ENCODE measurements at places on chromosomes 1 and 21.
A peak's percentile ranks its signal among the peaks of the same experiment; 100 is the strongest.

- no peaks in the 10 kb centered on the region for H3K36me3 ChIP-seq
- DNase-seq, result no peak
- H3K4me1 ChIP-seq, result no peaks in the 10 kb centered on the region
- H3K4me3 ChIP-seq, result no peak overlapping the region
These were observed 87.1 kb upstream of the BCL10 start for GRCh38 chr1:85363521-85363920.

DNA sequence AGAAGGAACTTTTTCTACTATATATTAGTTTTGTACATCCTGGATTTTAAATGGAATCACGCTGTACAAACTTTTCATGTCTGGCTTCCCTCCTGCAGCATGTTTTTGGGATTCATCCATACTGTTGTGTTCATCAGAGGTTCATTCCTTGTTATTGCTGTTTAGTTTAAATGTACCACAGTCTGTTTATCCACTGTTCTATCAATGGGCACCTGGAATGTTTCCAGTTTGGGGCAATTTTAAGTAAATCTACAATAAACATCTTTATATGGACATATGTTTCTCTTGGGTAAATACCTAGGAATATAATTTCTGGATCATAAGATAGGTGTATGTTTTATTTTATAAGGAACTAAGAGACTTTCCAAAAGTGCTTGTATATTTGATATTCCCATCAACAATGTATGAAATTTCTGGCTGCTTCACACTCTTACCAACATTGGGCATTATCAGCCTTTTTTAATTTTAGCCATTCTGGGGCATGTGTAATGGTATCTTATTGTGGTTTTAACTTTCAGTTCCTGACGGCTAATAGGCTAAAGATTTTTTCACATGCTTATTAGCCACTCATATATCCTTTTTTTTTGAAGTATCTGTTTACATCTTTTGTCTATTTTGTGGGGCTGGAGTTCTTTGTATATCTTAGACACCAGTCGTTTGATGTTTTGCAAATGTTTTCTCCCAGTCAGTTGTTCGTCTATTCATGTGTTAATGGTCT is 48.8 kb downstream of the RPS6KC1 start:
- no peak overlapping the region for H3K4me3 ChIP-seq
- H3K36me3 ChIP-seq, result peaks cover 18% of the 10 kb centered on the region
- DNase-seq, result no peak
- no peaks in the 10 kb centered on the region for H3K27me3 ChIP-seq
- peaks cover 6% of the 10 kb centered on the region for H3K4me1 ChIP-seq
- H3K27ac ChIP-seq, result no peak overlapping the region

- H3K27me3 ChIP-seq, result peaks cover 11% of the 10 kb centered on the region
- H3K4me3 ChIP-seq, result no peak overlapping the region
- no peaks in the 10 kb centered on the region for H3K36me3 ChIP-seq
- no peak overlapping the region for H3K27ac ChIP-seq
These were observed 106.7 kb downstream of the RNF220 start for GRCh38 chr1:44511769-44512168.

- peaks cover 14% of the 10 kb centered on the region for H3K36me3 ChIP-seq
- no peak overlapping the region for H3K27ac ChIP-seq
- no peak overlapping the region for H3K4me3 ChIP-seq
- peaks cover 5% of the 10 kb centered on the region for H3K4me1 ChIP-seq
These were observed 413.6 kb upstream of the ESRRG start for GRCh38 chr1:217136895-217137205.

- H3K27ac ChIP-seq, result no peak overlapping the region
- no peaks in the 10 kb centered on the region for H3K36me3 ChIP-seq
- H3K4me3 ChIP-seq, result no peak overlapping the region
These were observed 4.8 kb upstream of the SLC2A1 start for GRCh38 chr1:42963378-42964043.

DNA sequence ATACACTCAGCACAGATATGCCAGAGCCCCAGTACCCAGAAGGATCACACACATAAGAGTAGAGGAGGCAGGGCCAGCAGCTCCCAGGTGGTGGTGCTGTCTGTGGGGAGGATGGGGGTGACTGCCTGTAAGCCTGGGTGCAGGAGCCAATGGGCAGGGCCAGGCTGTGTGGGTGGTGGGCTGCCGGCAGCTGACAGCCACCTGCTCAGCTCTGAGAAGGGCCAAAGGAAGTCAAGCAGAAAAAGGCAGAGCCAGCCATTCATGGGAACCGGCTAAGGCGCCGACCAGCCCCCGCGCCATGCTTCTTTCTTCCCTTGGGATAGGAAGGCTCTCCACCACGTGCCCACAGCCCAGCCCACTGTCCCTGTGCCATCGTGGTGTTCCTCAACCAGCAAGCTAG is 14.1 kb downstream of the PIK3C2B start:
- peak overlapping the region; percentile 89 for H3K4me3 ChIP-seq
- H3K36me3 ChIP-seq, result no peaks in the 10 kb centered on the region
- H3K4me1 ChIP-seq, result peaks cover 85% of the 10 kb centered on the region

DNA sequence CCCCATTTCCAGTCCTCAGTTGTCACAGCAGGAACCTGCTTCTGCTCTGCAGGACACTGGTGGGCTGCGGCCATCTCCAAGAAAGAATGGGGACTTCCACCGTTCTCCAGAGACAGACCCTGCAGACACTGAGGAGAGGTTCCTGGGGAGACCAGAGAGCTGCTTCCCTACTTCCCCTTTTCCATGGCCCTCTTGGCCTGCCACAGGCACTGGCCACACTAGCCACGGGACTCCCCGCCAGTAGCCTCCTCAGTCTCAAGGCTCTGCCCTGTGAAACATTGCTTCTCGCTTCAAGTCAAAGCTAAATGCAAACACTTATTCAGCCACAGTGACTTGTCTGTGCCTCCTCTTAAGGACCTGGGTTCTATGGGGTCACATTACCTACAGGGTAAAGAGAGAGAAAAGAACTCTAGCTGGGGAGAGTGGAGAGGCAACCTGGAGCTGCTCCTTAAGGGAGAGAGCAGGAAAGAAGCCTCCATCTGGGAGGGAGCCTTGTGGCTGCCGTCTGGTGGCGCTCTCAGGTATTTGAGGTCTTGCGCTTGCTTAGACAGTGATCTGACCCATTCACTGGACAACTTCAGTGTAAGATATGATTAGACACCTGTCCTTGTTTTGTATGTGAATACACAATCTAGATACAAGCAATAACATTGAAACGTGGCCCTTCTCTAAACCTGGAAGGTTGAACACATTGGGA is 5.4 kb upstream of the SLAMF8 start:
- no peak overlapping the region for H3K27ac ChIP-seq
- H3K36me3 ChIP-seq, result no peaks in the 10 kb centered on the region
- no peak overlapping the region for H3K4me3 ChIP-seq

GRCh38 chr1:159598196-159598595 is 10.6 kb downstream of the APCS start:
- H3K36me3 ChIP-seq, result no peaks in the 10 kb centered on the region
- H3K4me1 ChIP-seq, result no peaks in the 10 kb centered on the region
- H3K27ac ChIP-seq, result no peak overlapping the region
- DNase-seq, result no peak

- H3K27ac ChIP-seq, result no peak overlapping the region
- H3K4me1 ChIP-seq, result peaks cover 9% of the 10 kb centered on the region
- H3K36me3 ChIP-seq, result no peaks in the 10 kb centered on the region
- H3K4me3 ChIP-seq, result peak overlapping the region; percentile 56
- no peak for DNase-seq
These were observed 15.9 kb downstream of the SAMD11 start for GRCh38 chr1:939511-940106.

DNA sequence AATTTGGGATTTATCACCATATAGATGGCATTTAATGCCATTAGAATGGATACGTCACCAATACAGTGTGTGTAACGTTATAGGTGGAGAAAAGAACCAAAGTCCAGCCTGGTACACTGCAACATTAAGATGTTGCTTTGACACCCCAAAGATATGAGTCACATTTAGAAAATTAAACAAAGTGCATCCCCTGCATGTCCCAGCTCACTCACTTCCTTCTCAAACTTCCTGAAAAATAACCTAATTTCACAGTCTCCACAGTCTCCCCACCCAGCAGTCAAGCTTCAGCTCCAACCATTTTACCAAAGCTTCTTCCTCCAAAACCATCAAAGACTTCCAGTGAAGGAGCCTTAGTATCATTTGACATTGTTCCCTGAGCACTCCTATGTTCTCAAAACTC is 111.9 kb downstream of the OMA1 start:
- no peak overlapping the region for H3K4me3 ChIP-seq
- no peak overlapping the region for H3K27ac ChIP-seq
- H3K27me3 ChIP-seq, result no peaks in the 10 kb centered on the region

All from naive B cell (primary cell).